Activated T-helper 17 cell treated with anti-CD3 and anti-CD28 coated beads, Interleukin-2, amount 50 U/mL, for 72 hours (primary cell): ENCODE measurements at places on chromosomes 5 and 9. TPM values are rescaled to one million over a fixed set of nuclear protein-coding genes. Genes with fewer than 3 reads are reported as not detected.

DNA sequence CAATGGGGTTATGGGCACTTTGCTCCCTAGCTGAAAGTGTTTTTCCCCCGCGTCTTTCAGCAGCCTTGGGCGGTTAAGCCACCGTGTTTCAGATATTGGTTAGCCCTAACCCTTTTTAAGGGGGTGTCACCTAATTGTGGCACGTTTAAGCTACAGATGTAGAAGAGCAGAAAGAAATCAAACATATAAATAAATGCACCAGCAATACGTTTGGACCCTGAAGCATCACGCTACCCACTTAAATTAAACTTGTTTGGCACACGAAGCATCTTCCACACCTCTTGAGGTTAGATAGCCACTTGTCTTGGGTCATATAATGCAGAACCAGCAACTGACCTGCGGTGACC lies 768 bp downstream of the YTHDC2 start:
- no peak for ATAC-seq

- no peak for ATAC-seq
These were observed 42.4 kb downstream of the MRRF start for GRCh38 chr9:122307061-122307460.

DNA sequence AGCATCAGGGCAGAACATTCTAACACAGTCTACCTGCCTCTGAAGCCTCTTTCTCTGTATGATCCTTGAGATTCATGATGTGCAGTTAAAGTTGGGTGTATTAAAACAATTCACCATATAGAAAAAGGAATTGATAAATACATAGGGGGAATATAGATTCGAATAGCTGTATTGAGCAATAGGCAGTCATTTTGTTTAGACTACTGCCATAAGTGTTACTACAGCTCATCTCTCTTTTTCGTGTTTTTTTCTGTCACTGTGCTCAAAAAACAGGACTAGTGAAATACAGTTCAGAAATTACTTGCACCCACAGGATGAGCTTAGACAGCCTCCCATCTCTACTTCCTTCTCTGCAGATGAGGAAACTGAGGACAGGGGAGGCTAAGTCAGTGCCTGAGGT lies 144.6 kb upstream of the FBN2 start:
- ATAC-seq = no peak

- ATAC-seq = no peak
These were observed 199.6 kb upstream of the DAB2 start for GRCh38 chr5:39624268-39624886.

GRCh38 chr9:371349-371748 lies 156.7 kb downstream of the DOCK8 start:
- no peak for ATAC-seq

HACD4 gene
- total RNA-seq = 4.1 TPM

NSD1 gene
- 66.7 TPM for total RNA-seq

DNA sequence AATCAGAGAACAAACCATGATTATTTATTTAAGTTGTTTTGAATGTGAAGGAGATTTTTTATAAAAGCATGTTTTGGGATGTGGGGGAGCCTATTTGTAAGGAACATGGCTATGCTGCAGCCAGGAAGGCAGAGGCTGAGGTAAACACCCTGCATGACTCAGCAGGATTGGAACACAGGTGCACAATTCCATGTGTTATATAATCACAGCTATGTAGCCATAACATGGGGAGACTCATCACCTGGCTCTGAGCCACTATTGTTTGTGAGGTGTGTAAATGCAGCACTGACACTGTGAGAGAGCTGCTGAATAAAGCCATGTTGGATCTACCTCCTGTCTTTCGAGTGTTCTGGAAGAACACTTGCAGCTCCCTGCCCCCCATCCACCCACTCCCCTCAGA lies 1009.8 kb downstream of the DNAH5 start:
- ATAC-seq = no peak

DNA sequence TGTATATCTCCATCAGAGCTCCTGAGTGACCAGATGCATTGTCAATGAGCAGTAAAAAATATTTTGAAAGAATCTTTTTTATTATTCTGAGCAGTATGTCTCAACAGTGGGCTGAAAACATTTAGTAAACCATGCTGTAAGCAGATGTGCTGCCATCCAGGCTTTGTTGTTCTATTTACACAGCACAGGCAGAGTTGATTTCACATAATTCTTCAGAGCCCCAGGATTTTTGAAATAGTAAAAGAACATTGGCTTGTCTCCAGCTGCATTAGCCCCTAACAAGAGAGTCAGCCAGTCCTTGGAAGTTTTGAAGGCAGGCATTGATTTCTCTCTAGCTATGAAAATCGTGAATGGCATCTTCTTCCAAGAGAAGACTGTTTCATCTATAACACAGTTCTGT lies 25.2 kb upstream of the ENTREP1 start:
- ATAC-seq = no peak

IL5 gene
- total RNA-seq = not detected

INSL4 gene
- not detected for total RNA-seq

DNA sequence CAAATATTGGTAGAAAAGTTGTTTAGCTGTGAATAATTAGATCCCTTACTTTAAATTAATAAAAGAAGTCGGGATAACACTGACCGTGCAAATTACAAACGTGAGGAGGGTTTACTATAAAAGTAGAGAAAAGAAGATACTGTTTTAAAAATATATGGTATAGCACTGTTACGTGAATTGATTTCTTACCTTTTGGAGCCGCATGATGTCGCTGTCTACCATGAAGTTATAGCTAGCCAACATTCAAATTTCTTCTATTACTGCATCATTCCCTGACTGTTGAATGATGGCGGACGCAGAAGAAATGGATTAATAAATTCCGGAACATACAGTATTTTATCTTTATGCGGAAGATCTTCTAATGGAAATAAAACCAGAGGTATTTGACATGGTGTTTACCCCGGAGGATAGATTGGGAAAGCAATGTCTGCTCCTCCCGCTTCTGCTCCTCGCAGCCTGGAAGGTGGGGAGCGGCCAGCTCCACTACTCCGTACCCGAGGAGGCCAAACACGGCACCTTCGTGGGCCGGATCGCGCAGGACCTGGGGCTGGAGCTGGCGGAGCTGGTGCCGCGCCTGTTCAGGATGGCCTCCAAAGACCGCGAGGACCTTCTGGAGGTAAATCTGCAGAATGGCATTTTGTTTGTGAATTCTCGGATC lies at the start of gene PCDHA6:
Gene PCDHA6, plus strand, starts transcription at position 257 of the 658 bp plus-strand sequence. Its CDS starts 132 bp downstream, at position 389.
- ATAC-seq = no peak

DNA sequence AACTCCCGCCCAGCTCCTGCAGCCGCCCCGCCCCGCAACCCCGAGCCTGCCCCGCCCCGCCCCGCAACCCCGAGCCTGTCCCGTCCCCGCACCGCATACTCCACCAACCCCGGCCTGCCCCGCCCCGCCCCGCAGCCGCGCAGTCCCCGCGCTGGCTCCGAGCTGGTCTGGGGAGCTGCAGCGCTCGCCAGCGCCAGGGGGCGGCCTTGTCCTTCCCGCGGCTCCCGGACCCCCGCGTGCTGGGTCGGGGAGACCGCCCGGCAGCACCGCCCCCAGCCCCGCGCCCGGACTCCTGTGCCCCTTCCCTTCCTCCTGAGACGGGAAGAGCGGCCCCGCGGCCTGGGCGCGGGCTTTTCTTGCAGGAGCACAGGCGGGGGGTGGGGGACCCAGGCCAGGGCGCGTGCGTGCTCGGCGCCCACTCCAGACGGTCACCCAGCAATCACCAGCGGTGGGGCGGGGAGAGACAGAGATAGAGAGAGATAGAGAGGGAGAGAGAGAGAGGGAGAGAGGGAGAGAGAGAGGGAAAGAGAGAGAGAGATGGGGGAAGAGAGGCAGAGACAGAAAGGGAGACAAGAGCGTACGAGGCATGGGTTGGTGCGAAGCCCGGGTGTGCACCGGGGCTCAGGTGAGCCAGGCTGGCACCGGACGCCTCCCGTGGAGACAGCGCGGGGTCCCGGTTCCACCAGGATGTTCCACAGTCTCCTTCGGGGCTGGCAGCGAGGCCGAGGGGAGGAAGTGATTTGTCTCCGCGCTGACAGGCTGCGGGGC lies 14.7 kb upstream of the TMEM250 start:
- ATAC-seq = peak; percentile 43

DNA sequence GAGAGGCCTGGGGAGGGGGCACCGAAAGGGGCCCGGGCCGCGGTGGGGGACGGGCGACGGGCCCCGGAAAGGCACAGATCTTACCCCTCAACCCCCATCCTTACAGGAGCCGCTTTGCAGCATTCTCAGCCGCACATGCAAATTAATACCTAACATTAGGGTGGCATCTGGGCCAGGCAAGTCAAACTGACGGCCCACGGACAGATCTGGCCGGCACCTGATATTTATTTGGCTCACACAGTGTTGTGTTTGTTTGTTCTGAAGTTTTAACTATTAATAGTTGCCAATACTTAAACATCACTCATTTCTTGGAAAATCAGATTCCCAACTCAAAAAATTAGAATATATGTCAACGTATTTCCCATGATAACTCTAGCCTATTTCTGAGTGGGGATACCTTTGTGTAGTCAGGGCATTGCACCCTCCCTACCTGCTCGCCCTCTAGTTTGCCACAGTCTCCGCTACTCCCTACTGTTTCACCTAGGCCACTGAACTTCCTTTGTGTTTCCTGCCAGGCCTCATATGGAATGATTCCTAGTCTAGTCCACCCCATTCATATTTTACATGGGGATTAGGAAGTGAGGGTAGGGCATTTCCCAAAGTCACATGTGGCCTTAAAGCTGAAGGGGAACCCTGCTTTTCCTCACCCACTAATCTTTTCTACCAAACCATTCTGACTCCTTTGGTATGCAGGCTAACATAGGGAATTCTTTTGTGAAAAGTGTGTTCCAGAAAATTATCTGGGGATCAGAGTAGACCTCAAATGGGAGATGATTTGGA lies 71.9 kb upstream of the LARP1 start:
- peak; percentile 21 for ATAC-seq

DNA sequence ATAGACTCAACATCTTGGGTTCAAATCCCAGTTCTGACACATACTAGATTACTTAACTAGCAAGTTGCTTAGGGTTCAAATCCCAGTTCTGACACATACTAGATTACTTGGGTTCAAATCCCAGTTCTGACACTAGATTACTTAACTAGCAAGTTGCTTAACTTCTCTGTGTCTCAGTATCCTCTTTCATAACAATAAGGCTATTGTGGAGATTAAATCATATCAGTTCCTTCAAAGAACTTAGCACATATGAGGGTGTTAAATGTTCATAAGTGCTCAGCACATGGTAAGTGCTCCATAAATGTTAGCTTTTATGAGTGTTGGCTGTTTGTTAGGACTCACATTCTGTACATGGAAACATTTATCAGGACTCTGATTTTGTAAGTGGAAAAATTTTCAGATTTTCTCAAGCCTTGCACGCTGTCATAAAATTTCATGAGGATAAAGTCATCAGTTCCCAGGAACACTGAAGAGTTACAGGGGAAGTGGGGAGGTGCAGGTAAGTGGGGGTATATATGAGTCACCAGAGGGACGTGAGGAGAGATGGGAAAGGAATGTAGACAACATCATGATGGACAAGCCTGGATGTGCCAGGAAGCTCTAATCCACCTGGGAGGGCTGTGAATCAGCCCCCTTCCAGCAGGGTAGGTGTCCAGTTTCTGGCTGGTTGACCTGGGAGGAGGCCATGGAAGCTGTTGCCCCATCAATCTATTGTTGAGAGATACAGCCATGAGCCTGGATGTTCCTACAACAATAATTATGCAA lies 532.2 kb upstream of the WWC1 start:
- no peak for ATAC-seq

TAF11L10 gene
- total RNA-seq = not detected

DNA sequence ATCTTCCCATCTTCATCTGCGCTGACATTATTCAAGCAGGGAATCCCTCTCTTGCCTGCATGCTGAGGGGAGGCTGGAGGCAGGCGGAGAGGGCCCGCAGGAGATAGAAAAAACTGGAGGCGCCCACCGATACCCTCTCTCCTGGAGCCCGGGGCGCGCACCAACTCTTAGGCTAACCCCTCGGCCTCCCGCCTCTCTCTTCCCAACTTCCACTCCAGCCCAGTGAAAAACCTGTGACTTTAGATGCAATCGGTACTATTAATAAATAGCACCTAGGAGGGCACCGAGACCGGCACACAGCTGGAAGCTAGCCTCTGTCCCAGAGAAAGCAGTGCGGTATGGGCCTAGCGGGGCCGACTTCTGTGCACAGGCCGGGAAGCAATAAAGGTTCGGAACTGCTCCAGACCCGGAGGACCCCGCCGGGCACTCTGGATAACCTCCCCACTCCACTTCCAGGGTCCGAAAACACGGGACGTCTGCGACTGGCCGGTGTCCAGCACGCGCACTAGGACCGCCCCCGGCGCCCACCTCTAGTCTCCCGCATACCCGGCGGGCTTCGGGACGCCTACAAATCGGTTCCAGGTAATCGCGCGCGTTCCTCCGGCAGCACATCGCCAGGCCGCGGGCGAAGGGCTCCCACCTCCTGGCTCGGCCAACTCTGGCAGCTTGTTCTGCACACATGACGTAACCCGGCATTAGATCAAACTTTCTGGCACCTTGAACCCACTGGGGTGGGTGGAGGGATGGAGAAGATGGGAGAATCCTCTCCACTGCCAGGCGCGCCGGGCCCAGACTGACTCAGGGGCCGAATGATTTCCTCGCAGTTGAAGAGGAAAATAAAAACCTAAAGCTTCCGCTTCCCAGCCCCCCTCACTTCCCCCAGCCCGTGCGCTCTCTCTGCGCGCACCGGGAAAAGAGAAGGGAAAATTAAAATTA lies 1.4 kb downstream of the EFNA5 start:
- no peak for ATAC-seq

DNA sequence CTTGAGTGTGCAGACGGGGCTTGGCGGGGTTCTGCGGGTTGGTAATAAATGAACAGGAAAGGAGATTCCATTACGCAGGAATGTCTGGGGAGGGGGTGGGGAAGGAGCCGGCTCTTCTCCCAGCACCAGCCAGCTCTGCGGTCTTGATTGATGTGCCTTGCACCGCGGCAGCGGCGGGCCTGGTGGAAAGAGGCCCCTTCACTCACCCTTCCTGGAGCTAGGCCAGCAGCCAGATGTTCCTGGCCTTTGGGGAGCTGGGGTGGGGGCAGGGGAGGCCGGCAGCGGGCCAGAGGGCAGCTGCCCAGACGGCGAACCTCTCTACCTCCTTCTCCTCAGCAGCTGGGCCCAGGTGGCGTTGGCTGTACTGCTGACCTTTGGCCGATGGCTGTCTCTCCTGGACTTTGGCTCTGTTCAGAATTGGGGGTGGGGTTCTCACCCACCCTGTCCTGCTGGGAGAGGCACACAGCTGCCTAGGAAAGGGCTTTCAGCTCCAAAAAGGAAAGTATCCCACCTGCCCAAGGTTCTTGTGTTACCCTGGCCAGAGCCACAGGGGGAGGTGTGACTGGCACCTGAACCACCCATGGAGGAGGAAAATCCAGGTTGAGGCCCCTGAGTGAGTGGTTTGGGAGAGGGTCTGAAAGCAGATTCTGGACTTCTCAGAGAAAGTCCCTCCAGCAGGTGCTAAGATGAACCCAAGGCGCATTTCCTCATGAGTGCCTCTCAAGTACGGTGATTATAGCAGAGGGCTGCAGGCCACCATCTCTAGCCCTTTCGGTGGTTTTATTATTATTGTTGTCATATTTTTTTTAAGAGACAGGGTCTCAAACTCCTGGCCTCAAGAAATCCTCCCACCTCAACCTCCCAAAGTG lies 58.0 kb upstream of the SYNPO start:
- ATAC-seq = no peak

GRCh38 chr5:154654486-154655371 lies 100.4 kb upstream of the LARP1 start:
- no peak for ATAC-seq

SMIM33 gene
- total RNA-seq = 0.54 TPM
